ENCODE measurements at places on chromosomes 5 and 9.

DNA sequence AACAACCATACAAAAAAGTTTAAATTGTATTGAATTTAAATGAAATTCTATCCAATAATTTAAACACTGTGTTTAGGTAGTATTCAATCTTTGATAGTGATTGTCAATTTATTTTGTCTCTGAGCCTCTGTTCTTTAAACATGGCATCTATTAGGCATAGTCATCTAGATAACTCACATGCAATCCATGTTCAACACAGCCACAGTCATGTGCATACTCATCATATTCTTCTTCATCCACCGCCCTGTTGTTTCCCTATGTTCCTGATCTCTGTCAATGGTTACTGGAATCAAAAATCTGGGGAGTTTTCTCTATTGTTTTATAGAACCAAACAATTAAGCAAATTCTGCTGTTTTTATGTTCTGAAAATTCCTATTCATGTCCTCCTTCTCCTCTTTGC is 521.1 kb upstream of the DAB2 start:
- DNase-seq: no peak

DNA sequence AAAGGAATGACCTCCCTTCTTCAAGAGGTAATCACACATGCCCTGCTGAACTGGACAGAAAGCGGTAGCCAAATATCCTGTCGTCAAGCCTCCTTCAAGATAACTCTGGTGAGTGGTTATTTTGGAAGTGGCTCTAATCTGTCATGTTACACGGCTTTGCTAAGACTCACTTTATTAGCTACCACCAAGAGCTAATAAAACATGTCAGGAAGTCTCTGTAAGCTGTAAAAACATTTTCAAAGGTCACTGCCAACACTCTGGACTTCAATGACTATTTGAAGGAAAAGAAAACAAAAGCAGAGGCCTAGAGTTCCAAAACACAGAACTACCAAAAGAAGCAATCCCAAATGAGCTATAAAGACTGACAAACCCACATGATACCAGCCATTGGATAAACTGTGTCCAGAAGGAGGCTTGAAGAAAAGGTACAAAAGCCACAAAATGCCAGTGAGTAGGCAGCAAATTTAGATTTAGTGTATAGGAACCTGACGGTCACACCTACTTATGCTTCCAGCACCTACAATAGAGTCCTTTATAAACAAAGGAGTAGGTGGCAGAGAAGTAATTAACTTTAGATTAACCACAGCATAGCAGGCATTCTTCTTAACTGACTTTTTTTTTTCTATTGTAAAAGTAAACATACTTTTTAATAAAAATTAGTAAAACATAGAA is 97.3 kb upstream of the EQTN start:
- no peak for DNase-seq

DNA sequence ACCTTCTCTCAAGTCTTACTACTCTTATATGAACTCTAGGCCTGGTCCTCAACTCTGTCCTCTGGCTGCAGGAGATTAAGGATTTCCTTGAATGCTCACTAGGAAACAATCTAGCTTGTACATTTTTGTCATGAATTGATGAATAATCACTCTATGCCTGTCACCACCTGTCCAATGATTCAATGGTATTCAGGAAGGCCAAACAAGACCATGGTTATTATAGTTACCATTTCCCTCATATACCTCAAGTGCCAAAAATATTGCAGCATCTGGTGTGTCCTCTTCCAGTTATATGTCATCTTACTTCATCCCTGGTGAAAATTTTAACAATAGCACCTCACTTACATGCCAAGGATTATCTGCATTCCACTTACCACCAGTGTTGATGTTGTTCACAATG is 179.0 kb upstream of the MOCS2 start:
- no peak for DNase-seq

- no peak for DNase-seq
Measured at GRCh38 chr5:6181147-6181729, 197.1 kb downstream of the MED10 start.

- DNase-seq: no peak
Measured at GRCh38 chr5:119551819-119552218, 77.5 kb upstream of the FAM170A start.

- DNase-seq: peak; percentile 7
Measured at GRCh38 chr9:470552-471194, 256.0 kb downstream of the DOCK8 start.

GRCh38 chr9:121750259-121750714 is 98.9 kb downstream of the DAB2IP start:
- DNase-seq: no peak

DNA sequence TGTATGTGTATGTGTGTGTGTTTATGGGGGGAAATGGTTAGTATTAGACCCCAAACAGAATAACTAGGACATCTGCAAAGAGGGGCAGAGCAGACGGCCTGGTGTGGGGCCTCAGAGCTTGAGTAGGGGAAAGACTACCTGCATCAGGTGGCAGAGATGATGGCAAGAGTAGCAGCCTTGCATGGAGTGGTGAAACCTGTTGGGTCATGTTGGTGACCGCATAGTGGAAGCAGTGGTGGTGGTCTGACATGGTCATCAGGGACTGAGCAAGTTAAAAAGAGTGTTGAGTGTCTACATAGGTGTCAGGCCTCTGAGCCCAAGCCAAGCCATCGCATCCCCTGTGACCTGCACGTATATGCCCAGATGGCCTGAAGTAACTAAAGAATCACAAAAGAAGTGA is 153.2 kb downstream of the FGF10 start:
- DNase-seq: no peak

DNA sequence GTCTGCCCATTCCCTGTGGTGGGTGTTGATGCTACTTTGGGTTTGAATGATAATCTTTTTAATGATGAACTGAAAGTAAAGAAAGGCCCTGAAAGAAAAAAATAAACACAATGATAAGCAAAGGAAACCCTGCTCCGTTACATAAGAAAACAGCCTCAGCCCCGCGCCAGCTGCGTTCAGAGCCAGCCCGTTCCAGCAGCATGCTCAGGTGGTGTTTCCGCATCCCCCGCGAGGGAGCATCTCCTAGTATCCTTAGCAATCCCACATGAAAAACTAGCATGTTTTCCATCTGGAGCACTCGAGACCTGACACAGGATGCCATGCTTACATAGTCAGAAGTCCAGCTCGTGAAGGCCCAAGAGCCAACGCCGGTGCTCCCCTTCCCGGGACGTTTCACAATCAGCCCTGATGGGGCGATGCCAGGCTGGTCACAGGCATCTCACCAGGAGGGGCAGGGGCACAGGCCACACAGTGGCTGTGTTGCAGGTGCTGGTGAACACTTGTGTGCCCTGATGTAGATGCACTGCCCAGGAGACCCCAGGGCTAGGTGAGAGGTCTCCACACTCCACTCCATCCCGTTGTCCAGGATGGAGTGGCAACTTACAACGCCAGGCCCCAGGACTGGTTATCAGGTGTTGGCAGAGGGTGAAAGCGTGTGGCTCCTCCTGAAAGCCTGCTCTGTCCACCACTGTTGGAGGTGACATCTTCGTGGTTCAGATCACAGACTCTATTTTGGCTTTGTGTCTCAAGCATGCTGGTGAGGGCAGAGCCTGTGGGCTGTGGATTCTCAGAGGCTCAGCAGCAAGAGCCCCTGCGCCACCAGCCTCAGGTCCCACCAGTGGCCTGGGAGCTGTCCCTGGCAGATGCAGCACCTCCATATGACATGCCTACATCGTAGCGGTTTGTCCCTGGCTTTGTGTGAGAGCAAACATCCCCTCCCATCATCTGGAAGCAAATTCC is 246.8 kb upstream of the IRX1 start:
- DNase-seq: no peak

GRCh38 chr5:162593881-162594280 is 526.3 kb downstream of the GABRG2 start:
- DNase-seq: no peak

- DNase-seq: no peak
Measured at GRCh38 chr5:176803068-176803942, 7.1 kb upstream of the UNC5A start.

- no peak for DNase-seq
Measured at GRCh38 chr5:138351056-138351455, 1.4 kb upstream of the KDM3B start.

DNA sequence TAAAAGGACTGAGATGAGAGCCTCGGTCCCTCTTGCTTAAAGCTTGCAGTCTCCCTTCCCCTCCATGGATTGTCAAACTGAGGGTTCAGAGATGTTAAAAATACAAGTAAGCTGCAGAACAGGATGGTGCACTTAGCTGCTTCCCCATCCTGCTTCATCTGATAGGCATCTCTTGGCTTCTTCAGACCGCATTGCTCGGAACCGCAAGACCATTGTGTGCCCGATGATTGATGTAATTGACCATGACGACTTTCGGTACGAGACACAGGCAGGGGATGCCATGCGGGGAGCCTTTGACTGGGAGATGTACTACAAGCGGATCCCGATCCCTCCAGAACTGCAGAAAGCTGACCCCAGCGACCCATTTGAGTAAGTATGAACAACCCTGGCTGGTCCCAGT is 65.5 kb upstream of the SAP30L start:
- DNase-seq: no peak

GRCh38 chr9:69585571-69585970 is 86.6 kb downstream of the APBA1 start:
- no peak for DNase-seq
